Epithelial cell of alveolus of lung (primary cell): ENCODE measurements at places on chromosomes 16 and 17. TPM values are rescaled to one million over a fixed set of nuclear protein-coding genes. Genes with fewer than 3 reads are reported as not detected.

Gene PPP1R27
- total RNA-seq: not detected in 2 replicates

Gene FBXO39
- 0.52 TPM in 1 of 2 replicates, not detected in the other for total RNA-seq

Gene MYL11
- total RNA-seq: 21.2 TPM in 1 of 2 replicates, not detected in the other

Gene DRG2
- 37.8 and 44.0 TPM in 2 replicates for total RNA-seq

Gene TSPAN10
- total RNA-seq: 0.26 and 0.64 TPM in 2 replicates

Gene DBF4B
- total RNA-seq: 6.1 and 8.2 TPM in 2 replicates

Gene MEOX1
- total RNA-seq: 0.13 TPM in 1 of 2 replicates, not detected in the other

Gene PRR29
- total RNA-seq: 0.08 and 0.52 TPM in 2 replicates
